Ammon's horn (tissue), 1 donor: ENCODE measurements at places on chromosomes 13 and 19.

GRCh38 chr13:37479916-37480315 lies 118.7 kb downstream of the POSTN start:
- DNase-seq: no peak

GRCh38 chr19:41328157-41328841 lies 18.3 kb downstream of the CCDC97 start:
- peak; percentile 43 for DNase-seq

DNA sequence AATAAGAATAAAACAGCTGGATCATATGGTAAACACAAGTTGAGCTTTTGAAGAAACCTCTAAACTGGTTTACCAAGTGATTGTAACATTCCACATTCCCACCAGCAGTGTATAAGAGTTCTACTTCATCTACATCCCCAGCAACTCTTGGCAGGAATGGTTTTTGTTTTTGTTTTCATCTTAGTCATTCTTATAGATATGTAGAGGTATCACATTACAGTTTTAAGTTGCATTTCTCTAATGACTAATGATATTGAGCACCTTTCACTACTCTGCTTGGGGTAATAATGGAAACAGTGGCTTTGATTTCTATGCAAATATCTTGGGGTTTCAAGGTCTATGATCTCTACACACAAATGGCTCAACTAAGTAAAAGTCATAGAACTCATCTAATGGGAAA lies 614.5 kb downstream of the TBC1D4 start:
- DNase-seq: no peak

- no peak for DNase-seq
Measured at GRCh38 chr13:113785051-113786010, 26.3 kb downstream of the TMEM255B start.

GRCh38 chr13:99892196-99892613 lies 79.4 kb downstream of the ZIC5 start:
- peak; percentile 64 for DNase-seq

GRCh38 chr19:38483016-38483630 lies 49.6 kb downstream of the RYR1 start:
- no peak for DNase-seq

DNA sequence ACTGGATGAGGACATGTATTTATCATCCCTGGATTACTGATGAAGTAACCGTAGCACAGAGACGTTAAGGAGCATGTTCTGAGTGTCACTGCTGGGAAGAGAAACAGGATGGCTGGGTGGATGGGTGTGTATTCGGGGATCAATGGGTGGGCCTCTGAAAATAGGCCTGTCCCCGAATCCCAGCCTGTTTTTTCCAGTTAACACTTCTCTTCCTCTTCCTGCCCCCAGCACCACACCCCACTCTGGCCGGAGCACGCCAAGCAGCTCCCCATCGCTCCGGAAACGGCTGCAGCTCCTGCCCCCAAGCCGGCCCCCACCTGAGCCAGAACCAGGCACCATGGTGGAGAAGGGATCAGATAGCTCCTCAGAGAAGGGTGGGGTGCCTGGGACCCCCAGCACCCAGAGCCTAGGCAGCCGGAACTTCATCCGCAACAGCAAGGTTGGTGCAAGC lies 8.8 kb downstream of the GRAMD1A start:
- no peak for DNase-seq

GRCh38 chr13:22703601-22704209 lies 477.1 kb upstream of the SGCG start:
- DNase-seq: no peak

- no peak for DNase-seq
Measured at GRCh38 chr13:85255978-85256377, 543.2 kb downstream of the SLITRK6 start.

DNA sequence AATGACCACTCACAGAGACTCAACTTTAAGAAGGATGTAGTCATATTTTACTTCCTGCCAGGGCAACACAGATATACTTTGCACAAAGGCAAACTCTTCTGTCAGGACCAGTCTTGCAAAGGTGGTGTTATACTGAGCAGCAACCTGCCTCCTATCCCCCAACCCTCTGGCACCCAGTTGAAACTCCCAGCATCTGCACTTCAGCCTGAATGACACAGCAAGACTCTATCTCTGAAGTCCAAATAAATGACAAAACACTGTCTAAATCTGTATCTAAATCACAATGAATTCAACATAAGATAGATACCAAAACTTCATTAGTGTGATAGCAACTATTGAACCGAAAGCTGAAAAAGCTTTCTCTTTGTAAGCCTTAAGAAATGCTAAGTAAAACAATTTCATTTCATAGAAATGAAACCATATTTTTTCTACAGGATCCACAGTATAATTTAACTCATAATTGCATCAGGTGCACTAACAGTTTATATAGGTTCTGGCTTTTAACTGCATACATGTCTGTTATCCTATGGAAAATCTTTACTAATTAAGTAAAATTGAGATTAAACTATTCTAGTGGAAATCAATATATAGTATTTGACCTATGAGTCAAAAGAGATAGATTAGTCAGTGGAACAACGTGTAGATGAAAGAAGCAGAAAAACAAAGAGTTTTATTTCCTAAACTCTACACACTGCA lies 163.7 kb downstream of the TBC1D4 start:
- no peak for DNase-seq

DNA sequence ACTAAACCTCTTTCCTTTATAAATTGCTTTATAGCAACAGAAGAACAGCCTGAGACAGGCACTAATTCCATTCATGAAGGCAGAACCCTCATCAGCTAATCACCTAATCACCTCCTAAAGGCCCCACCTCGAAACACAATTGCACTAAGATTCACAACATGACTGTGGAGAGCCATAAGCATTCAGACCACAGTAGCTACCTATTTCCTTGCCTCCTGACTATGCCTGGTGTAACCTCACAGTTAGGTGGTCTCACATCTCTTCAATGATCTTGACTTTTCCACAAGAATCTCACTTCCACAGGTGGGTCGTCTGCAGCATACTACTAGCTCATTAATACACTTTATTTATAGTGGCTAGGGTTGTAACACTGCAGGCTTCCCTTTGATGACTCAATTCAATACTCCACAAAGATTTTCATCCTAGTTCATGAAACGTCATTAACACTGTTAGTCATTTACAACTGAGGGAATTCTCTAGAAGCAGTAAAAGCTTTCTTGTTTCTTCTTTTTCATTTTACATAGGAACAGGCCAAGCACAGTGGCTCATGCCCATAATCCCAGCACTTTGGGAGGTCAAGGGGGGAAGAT lies 27.1 kb downstream of the STK24 start:
- DNase-seq: no peak

DNA sequence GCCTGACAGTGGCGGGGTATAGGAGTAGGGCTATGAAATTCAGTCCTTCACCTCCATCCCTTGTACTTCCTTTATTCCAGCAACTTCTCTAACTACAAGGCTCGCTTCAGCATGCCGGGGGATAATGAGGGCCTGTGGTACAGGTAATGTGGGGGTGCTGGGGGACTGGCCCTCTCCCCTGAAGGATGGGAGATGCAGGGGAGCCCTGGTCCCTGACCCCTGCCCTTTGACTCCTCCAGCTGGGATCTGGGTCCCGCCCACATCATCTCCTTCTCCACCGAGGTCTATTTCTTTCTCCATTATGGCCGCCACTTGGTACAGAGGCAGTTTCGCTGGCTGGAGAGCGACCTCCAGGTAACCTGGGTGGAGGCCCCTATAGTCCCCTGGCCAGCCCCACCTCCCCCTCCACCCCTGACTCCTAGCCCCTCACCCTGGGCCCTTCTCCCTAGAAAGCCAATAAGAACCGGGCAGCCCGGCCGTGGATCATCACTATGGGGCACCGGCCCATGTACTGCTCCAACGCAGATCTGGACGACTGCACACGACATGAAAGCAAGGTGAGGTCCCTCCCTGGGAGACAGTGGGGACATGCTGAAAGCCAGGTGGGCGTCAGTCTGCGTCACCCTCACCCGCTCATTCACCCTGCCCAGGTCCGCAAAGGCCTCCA lies 16.5 kb downstream of the ACP7 start:
- DNase-seq: no peak

- peak; percentile 40 for DNase-seq
Measured at GRCh38 chr13:24254146-24254841, 55.1 kb upstream of the C1QTNF9 start.

GRCh38 chr19:4566402-4567051 lies 7.0 kb upstream of the SEMA6B start:
- DNase-seq: no peak

- peak; percentile 17 for DNase-seq
Measured at GRCh38 chr19:13299838-13300237, 149.6 kb downstream of the IER2 start.

GRCh38 chr19:1259206-1259875 lies 9.8 kb upstream of the CIRBP start:
- no peak for DNase-seq

DNA sequence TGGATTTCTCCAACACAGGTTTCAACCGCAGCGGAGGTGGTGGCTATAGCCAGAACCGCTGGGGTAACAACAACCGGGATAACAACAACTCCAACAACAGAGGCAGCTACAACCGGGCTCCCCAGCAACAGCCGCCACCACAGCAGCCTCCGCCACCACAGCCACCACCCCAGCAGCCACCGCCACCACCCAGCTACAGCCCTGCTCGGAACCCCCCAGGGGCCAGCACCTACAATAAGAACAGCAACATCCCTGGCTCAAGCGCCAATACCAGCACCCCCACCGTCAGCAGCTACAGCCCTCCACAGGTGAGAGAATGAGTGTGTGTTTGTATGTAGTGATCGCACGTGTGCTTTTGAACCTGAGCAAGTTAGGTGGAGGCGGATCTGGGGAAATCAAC lies 6.0 kb upstream of the CCDC97 start:
- no peak for DNase-seq

GRCh38 chr19:29528350-29528945 lies 2.7 kb downstream of the VSTM2B start:
- peak; percentile 85 for DNase-seq

DNA sequence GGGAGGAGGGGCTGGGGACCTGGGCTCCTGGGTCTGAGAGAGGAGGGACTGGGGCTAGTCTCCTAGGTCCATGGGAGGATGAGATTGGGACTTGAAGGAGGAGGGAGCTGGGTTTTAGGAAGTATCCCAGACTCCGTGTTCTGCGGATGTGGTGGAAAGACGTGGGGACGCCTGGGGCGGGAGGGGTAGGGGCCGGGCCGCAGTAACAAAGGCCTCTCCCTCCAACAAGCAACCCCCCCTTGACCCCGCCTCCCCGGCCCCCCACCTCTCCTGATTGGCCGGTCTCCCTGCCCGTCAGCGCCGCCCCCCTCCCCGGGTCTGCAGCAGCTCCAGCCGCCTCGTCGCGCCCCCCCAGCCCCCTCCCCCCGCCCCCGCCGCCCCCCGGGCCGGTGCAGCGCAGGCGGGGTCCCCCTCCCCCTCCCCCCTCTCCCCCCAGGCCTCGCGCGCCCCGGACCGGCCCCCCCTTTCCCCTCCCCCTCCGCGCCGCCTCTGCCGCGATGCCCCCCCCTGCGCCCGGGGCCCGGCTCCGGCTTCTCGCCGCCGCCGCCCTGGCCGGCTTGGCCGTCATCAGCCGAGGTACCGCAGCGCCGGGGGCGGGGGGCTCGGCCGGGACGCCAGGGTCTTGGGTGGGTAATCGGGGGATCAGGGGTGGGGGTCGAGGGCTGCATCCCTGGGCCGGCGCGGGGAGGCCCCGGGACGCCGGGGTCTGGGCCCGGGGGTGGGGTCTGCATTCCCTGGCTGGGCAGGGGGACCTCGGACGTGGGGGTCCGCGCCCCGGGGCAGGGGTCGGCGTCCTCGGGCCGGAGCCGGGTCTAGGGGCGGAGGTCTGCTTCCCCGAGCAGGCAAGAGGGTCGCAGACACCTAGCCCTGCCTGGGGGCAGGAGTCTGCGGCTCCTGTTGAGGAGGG lies at the start of gene IGLON5:
TSS of gene IGLON5 (plus strand) at position 294 of the 907 bp plus-strand sequence. CDS start at position 498, 204 bp downstream.
- DNase-seq: no peak

GRCh38 chr13:30565658-30566057 lies 52.1 kb upstream of the USPL1 start:
- no peak for DNase-seq

GRCh38 chr13:50446611-50447010 lies 396.9 kb downstream of the DLEU7 start:
- no peak for DNase-seq

DNA sequence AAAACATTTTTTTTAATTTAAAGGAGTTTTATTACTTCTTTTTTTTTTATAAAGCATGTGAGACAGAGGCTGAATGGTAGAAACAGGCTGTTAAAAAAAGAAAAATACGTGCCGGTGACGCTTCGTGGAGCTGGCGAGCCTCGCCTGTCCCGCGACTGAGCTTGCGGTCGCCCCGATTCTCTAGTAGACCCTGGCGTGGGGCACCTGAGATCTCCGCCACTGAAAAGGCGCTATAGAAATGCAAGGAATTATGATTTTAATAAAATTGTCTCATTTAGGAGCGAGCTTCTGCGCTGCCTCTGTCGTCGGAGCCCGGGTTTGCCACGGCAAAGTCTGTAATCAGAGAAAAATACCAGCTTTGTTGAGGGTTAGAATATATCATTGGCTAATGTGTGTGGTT lies 18.4 kb downstream of the NFIX start:
- no peak for DNase-seq

- no peak for DNase-seq
Measured at GRCh38 chr13:73996569-73996968, 137.6 kb downstream of the KLF12 start.

- DNase-seq: no peak
Measured at GRCh38 chr19:12948612-12949362, 3.1 kb downstream of the RAD23A start.

DNA sequence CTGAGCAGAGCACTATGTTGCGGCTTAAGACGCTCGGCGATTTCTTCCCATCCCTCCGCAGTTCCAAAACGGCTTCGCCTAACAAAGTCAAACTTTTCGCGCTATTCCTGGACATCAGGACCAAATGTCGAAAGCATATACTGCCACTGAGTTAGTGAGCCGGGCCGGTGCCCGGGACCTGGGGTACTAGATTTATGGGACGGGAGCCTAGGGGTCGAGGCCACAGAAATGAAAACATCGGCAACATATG lies 699 bp downstream of the RCBTB2 start:
- no peak for DNase-seq

DNA sequence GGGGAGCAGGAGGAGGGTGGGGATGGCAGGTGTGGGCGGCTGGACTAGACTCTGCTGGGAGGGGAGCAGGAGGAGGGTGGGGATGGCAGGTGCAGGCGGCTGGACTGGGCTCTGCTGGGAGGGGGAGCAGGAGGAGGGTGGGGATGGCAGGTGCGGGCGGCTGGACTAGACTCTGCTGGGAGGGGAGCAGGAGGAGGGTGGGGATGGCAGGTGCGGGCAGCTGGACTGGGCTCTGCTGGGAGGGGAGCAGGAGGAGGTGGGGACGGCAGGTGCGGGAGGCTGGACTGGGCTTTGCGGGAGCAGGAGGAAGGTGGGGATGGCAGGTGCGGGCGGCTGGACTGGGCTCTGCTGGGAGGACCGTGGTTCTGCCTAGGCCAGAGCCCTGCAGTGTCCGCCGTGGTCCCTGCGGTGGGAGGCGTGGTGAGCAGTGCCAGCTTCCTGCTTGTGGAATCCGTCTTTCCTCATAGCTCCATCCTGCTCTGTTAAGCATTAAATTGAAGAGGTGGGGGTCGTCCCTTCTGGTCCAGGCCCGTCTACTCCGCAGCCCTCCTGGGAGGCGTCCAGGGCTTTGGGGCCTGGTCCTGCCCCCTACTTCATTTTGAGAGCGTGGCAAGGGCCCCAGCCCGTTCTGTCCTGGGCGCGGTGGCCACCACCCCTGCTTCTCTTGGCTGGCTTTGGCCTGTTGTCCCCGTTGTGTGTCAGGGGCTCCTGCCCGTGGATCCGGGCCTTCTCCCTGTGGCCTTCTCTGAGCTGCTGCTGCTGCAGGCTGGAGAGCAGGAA lies 4.7 kb downstream of the SPPL2B start:
- no peak for DNase-seq

- peak; percentile 97 for DNase-seq
Measured at GRCh38 chr19:8592231-8593009, 15.2 kb upstream of the MYO1F start.
